ENCODE measurements at places on chromosomes 2 and 18.

DNA sequence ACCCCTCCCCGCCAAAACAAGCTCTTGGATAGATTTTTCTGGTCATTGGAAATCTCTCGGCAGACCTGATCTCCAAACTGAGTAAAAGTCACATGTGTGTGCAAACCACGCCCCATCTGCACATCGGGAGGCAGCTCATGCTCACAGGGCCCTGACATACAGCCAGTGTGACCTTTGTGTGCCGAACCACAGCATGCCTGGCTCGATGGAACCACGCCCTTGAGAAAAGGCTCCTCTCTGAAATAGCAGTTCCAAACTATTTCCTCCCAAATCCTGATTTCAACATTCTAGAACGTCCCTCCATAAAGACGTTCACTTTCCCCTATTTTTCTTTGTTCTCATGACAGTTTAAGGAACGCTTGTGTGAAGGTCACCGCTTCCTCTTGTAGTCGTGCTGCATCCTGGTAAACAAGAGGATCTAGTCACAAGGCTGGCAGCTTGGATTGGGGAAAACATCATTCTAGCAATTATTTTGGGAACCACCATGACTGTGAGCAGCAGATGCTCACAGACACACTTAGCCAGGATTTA, 59.3 kb upstream of the MAP4K4 start:
- DNase-seq, result no peak

DNA sequence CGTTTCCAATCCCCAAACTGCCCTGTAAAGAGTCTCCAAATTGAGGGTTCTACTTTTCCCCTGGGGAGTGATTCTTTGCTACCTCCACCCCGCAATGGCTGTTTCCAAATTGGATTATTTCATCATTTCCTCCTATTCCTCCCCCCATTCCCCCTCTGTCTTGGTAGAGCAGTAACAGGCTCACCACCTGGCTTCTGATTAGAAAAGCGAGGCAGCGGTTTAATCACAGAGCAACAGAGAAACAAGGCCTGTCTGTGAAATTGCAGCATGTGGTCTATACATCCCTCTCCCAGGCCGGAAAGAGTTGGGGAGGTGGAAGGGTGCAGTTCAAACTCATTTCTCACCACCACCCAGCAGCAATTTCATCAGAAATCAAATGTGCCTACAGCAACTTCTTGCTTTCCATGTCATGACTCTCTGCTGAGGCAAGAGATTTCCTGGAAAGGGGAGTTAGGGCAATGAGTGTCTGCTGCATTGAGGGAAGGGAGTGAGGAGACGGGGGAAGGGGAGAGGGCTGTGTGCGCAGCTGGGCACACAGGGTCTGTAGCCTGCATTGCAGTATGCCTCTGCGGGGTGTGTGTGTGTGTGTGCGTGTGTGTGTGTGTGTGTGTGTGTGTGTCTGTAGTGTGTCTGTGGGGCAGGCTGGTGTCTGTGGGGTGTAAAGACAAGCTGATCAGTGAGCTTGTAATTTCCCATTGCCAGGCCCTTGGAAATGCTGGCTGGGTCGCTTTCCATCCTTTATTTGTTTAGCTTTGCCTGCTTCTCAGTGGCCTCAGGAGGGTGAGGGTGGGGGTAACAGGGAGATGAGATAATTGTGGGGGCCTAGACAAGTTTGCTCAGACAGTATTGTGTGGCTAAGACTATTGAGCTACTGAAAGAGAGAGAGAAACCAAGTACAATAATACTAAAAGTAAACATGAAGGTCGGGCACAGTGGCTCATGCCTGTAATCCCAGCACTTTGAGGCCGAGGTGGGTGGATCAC, 13.5 kb upstream of the IGFBP2 start:
- no peak for DNase-seq

DNA sequence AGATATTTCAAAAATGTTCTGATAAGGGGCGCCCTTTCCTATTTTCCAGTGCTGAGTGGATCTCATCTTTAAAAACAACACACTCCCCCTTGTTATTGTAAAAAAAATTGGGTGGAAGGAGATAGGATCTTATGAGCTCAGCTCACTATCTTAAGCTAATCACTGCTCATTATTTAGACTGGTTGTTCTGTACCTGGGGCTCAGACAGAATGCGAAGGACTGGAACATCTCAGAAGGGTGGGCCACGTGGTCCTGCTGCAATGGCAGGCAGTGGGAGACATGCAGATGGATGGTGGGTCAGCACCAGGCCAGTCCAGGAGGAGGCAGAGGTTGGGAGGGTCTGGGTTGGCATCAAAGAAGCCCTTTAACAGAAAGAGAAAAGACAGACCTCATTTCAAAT, 48.3 kb upstream of the GPR155 start:
- no peak for DNase-seq

DNA sequence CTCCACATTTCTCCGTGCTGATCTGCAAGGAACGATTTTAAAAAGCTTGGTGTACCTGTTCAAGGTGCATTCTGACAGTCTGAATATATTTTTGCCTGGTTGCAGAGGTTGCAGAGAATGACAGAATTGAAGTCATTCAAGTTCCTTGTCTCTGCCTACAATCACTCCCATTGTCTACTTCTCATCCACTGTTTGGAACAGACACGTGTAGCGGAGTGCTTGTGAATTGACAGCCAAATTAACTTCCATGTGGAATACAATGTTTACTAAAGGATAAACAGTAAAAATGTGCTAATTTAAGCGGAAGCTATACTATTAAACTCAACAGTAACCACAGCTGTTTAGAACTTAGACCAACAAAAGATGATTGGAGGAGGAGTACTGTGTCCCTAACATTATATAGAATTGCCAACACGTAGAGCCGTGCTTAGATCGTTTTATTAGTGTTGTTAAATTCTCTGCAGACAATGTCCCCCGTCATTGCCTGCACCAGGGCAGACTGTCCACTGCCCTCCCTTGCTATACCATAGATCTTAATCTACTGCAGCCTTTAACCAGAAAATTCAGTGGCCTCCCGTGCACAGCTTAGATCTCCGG, 87.3 kb upstream of the ZCCHC2 start:
- no peak for DNase-seq

DNA sequence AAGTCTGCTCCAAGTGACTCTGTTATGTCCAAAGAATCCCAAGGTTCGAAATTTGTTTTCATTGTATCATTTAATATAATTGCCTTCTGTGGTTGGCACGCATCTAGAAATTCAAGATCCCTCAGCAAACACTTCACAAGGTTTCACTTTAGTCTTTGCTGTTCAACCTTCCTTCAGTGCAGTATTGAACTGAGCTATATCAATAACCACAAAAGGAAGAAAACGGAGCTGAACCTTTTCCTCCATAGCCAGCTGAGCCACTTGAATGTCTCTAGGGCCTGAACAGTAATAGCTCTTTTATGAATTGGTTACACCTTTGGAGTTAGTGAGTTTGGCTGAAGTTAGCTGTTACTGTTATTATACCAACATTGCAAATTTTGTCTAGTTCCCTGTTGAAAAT, 357.7 kb upstream of the HNRNPA3 start:
- no peak for DNase-seq

GRCh38 chr18:62877411-62878221, 162.3 kb downstream of the PHLPP1 start:
- no peak for DNase-seq

DNA sequence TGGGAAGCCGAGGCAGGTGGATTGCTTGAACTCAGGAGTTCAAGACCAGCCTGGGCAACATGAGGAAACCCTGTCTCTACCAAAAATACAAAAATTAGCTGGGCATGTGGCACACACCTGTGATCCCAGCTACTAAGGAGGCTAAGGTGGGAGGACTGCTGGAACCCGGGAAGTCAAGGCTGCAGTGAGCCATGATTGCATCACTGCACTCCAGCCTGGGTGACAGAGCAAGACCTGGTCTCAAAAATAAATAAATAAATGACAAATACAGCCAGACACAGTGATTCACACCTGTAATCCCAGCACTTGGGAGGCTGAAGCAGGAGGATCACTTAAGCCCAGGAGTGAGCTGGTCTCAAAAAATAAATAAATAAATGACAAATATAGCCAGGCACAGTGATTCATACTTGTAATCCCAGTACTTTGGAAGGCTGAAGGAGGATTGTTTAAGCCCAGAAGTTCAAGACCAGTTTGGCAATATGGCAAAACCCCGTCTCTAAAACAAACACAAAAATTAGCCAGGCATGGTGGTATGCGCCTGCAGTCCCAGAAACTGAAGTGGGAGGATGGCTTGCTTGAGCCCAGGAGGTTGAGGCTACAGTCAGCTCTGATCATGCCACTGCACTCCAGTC, 6.2 kb downstream of the KANSL3 start:
- DNase-seq, result no peak

DNA sequence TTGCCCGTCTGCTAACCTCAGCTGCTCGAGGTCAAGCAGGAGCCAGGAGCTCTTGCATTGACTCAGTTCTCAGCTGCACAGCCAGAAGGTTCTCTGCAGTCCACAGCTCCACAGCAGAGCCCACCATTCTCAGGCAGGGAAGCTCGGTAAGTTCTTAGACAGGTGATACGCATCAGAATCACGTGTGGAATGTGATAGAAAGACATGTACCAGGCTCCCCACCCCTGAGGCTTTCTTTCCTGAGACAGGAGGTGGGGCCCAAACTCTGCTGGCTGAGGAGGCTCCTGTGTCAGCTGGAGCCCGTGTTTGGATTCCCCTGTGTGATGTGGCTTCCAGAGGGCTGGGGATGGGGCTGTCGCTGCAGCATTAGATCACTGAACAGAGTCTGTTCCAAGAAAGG, 28.0 kb downstream of the DIPK1C start:
- DNase-seq, result no peak

GRCh38 chr2:237213315-237214022, 127.8 kb downstream of the COPS8 start:
- DNase-seq, result no peak

DNA sequence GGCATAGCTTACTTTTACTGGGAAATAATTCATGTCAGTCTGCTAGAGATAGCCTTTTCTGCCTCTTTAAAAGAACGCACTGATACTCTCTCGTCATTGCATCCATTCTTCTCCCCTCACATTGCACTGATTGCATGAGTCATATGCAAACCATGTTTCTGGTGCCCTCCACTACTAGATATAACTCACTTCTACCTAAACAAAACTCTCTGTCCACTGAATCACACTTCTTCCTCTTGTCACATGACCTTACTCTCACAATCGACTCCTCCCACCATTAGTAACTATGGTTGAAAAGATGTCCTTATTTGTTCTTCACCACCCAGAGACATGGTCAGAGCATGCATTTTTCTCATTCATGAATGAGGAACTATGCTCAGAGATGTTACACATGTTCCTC, 158.0 kb downstream of the CSRNP3 start:
- DNase-seq, result no peak

- peak; percentile 42 for DNase-seq
These were observed 134.8 kb upstream of the THUMPD2 start for GRCh38 chr2:39913648-39914461.

- DNase-seq, result peak; percentile 5
These were observed 32.3 kb downstream of the GPC1 start for GRCh38 chr2:240467659-240468302.

DNA sequence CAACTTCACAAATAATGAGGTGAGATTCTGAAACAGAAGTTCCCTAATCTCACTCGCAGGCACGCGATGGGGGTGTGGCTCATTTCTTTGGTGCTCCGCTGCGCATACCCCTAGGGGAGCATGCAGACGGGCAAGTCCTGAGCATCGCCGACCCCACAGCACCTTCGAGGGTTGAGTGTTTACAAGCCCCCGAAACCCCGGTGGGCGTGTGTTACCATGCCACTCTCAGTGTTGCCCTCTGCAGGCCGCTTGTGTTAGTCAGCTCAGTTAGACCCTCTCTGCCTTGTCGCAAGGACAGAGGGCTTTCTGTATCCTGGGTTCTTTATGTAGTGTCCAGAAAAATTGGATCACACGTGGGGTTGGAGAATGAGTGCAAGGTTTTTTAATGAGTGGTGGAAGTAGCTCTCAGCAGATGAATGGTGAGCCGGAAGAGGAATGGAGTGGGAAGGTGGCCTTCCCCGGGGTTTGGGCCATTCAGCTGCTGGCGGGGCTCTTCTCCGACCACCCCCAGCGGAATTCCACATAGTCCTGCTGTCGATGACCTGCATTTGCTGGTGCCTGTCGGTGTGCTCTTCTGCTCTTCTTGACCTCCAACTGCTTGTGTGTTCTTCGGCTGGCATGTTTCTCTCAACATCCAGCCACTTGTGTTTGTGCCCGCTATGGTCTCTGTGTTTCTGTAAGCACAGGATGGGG, 191.3 kb downstream of the RPRM start:
- DNase-seq, result peak; percentile 6

DNA sequence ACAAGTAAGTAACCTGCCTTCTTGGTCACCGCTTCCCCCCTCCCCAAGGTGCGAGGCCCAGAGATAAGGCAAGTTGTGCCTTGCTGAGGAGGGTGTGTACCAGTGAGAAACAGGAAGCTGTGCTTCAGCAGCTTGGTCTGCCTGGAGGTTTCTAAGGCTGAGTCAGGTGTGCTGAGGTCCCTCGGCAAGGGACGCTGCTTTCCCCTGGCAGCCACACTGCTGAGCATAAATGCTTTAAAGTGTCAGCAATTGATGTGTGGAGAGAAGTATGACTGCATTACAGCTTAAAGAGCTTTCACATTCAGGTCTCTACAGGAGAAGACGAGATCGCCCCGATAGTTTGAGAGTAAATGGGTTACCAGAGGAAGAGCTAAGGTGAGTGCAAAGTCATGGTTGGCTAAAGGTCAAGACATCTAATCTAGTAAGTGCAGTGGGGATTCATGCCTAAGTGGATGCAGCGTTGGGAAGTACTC, 86.9 kb downstream of the LIMS1 start:
- peak; percentile 86 for DNase-seq

- DNase-seq, result no peak
These were observed 1.5 kb downstream of the CACNB4 start for GRCh38 chr2:152097290-152097800.

- DNase-seq, result no peak
These were observed 159.4 kb upstream of the TWIST2 start for GRCh38 chr2:238688193-238689153.

- no peak for DNase-seq
These were observed 43.6 kb downstream of the INPP4A start for GRCh38 chr2:98488252-98488651.

DNA sequence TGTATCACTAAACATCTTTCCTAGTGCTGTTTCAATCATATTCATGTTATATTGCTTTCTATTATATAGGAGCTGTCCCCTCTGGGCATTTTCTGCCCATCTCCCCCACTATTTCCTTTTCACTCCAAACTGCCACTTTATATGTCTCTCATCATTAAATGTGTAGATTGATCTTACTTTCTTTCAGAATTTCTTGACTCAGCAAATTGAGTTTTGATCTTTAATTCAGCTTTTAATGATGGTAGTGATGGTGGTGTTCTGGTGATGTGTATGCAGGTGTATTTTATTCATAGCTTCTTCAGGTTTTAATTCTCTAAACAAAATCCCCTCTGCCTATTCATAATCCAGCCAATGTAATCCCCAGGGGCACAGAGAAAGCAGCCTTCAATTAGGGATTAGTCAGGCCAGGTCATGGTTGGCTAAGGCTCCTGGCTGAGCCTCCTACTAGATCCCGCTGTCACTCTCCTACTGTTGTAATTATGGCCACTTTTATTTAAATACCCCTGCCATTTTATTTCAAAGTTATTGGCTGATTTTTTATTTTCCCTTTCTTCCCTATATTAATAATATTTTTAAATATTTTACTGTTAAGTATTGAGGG, 325.4 kb downstream of the SPAG16 start:
- DNase-seq, result no peak

Data from activated CD4-positive, alpha-beta T cell treated with anti-CD3 and anti-CD28 coated beads, Interleukin-2, amount 10 ng/mL, durations not matched to agents 7 days and 5 days (primary cell).